ENCODE measurements at places on chromosomes 5 and 9.

GRCh38 chr5:15260356-15261268 is 239.4 kb upstream of the FBXL7 start:
- peak; percentile 95 for DNase-seq

GRCh38 chr5:4418084-4418483 is 722.0 kb upstream of the ADAMTS16 start:
- no peak for DNase-seq

DNA sequence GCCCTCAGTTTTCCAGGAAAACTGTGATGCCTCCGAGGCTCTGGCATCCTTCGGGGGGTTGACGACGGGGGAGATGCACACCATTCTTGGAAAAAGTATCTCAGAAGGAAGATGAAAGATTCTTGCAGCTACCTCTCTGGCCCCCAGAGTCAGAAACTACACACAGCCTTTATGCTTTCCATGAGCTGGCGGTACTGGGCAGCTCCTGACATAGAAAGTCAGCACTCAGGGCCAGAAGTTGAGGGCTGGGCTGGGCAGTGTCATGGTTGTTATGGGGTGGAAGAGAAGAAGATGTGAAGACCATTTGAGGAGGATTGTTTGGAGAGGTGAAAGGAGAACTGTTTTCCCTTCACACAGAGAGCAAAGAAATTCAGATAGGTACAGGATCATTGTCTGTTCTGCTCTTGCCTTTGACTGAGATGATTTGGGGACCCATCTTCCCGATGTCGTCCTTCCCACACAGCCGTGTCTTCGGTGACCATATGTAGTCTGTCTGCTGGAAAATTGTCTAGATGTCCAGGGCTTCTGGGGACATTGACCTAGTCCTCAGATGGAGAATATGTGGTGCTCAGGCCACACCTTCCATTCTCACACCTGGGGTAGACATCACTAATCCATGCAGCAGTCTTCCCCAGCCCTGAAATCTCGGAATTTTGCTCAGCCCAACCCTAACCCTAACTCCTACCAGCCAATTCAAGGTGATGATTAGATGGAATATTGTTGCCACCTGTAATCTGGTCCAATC is 237.1 kb downstream of the CACNA1B start:
- no peak for DNase-seq

- DNase-seq, result no peak
Observed at GRCh38 chr5:65834306-65834705, 92.1 kb upstream of the ERBIN start.

DNA sequence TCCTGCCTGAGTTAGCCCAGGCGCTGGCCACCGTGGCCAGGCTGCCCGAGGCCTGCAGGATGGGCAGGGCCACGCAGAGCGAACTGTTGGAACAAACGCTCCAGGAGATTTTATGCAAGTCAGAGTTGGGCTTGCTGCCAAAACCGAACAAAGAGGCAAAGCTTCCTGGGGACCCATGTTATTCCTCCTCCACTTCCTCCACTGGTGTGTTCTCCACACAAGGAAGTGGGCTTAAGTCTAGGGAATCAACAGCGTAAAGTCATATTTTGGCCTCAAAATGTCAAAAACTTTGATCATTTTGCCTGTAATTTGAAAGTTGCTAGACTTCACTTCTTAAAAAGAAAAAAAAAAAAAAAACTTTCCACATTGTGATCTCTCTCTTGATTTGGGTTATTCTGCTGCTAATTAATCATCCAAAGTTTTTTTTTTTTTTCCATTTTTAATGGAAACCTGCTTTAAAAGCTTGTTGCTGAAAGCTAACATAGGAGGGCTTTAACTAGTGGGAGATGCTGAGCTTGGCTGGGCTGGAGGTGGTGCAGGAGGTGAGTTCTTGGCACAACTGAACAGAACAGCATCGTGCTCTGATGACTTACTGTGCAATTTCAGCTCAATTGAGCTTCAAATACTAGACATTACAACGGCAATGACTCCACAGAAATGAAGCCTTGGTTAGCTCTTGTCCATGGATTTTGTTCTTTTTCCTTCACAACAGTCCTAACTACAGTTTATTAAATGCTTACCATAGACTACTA is 73.0 kb downstream of the PTPDC1 start:
- DNase-seq, result peak; percentile 83

DNA sequence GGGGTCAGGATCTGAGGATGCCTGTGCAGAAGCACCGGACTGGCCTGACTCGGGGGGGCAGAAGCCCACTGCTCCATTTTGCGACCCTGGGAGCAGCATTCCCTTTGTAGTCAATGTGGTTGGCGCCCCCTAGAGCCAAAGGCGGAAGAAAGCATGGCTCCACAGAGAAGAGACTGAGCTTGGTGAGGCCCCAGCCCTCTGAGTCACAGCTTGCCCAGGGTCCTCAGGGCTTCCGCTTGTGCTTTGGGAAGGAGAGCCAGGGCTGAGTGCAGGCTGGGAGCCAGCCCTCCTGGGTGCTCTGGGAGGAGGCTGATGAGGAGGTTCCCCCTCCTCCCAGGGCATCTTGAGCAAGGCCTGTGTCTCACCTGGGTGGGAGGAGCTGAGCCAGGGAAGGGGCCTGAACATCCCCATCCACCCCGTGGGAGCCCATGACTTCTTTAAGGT is 5.5 kb upstream of the AQP3 start:
- DNase-seq, result peak; percentile 72

- peak; percentile 55 for DNase-seq
Observed at GRCh38 chr9:134252084-134252830, 74.0 kb upstream of the RXRA start.

GRCh38 chr9:3240656-3241268 is 285.0 kb downstream of the RFX3 start:
- DNase-seq, result peak; percentile 72

DNA sequence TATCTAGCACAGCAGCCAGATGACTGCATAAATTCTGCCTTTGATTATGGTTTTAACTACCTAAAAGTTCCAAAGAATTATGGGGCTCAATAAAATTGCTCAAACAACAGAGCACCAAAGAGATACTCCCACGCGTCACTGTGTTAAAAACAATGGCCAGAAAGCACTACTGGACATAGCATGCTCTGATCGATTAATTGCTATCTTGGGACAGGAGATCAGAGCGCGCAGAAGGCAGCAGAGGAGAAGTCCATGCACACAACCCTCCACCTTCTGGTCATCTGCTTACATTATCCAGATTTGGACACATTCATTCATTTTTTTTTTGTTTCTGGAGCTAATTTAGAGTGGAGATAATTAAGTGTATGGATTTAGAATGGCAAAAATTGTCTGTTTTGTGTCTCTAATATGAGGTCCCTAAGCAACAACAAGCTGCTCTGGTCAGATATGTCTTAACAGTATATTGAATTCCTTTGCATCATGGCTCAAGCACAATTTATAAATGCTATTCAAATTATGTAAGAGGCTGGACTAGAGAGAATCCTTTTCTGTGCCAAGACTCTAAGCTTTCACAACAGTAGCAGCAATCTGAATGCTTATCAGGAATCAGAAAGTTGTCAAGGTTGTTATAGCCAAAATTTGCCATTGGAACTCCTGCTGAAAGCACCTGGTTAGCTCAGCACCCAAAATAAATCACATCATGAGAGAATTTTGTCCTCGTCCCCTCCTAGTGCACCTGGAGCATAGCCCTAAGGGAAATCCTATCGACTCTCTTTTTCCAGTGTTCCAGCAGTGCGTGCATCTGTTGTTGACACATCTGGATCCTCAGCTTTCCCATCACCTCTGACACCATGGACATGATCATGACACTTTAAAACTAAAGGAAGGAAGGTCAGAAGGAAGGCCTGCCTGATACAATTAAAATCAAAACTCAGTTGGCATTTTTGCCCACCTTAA is 98.6 kb upstream of the HMHB1 start:
- peak; percentile 61 for DNase-seq

- DNase-seq, result peak; percentile 74
Observed at GRCh38 chr5:81425569-81425968, 31.6 kb upstream of the ACOT12 start.

Measured in tongue (tissue), 3 donors.